ENCODE measurements at places on chromosomes 13 and 19.

GRCh38 chr13:93534181-93534700 lies 307.6 kb downstream of the GPC6 start:
- DNase-seq, result no peak

GRCh38 chr13:51551416-51551815 lies 32.8 kb upstream of the WDFY2 start:
- no peak for DNase-seq

- no peak for DNase-seq
Observed at GRCh38 chr19:8640402-8641004, 10.1 kb downstream of the NFILZ start.

- no peak for DNase-seq
Observed at GRCh38 chr19:50878851-50879250, 5.6 kb downstream of the KLK2 start.

DNA sequence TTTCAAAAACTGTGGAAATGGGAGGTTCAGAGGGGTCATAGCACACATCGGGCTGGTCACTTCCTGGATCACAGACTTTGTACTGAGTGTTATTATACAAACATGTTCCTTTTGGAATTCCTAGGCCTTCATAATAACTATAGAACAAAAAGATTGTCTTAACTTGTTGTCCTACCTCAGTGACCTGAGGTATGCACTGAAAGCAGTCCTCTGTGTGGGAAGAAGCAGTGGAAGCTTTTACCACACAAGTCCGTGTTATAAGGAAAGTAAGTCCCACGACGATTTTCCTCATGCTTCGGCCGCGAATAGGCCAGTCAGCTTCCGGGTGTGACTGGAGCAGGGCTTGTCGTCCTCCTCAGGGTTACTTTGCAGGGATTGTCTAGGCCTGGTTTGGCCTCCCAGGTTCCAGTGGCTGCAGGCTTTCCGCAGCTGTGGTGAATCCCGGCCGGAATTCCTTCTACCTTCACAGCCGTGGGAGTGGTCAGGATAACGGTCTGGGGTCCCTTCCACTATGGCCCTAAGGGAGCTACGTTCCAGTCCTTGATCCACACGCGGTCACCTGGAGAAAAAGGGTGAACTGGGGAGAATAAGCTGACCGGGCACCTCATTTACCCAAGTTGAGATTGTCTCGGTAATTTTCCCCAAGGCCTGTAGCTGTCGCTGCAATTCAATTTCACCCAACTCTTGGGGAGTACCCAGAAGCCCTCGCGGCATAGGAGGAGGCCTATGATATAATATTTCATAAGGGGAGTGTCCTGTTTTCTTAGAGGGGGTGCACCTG lies 16.0 kb downstream of the NAPSA start:
- DNase-seq, result no peak

- no peak for DNase-seq
Observed at GRCh38 chr19:38389957-38390924, 1.7 kb downstream of the SPRED3 start.

DNA sequence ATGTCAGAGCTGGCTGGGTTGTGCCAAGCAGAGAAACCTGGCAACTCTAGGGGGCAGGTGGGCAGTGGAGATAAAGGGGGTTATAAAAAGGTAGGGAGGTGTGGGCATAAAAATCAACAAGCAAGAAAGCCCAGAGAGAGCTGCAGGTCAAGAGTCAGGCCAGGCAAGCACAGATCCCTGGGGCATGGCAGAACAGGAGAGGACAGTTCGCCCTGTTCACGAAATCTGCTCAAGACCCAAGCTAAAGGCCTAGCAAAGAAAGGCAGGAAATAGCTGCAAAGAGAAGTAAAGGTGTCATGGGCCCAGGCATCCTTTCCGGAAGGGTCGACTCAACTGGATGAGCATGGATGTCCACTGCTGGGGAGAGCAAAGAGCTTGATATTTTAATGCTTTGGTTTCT lies 3.4 kb downstream of the MBNL2 start:
- DNase-seq, result no peak

GRCh38 chr19:47271949-47272348 lies 2.7 kb upstream of the INAFM1 start:
- DNase-seq, result no peak

GRCh38 chr13:114002771-114003321 lies 29.0 kb upstream of the C13orf46 start:
- no peak for DNase-seq

- DNase-seq, result no peak
Observed at GRCh38 chr13:29516880-29517279, 78.6 kb downstream of the SLC7A1 start.

DNA sequence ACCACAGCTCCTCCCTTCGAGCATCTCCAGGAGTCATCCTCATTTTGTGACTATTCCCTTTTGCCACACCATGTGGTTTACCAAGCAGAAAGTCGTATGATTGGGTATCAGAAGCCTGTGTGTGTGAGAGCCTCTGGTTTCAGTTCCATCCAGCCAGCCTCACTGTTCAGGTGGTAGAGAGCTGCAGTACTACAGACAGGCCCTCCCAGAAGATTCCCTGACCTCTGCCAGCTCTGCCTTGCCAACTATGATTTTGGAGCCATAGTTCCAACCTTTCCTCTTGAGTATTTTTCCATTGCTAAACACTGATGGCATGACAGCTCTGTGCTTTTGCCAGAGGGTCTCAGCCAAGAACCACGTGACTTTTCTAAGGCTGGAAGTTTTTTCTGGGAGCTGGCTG lies 82.5 kb downstream of the DHRS12 start:
- no peak for DNase-seq

GRCh38 chr13:51017516-51017915 lies 93.6 kb downstream of the C13orf42 start:
- DNase-seq, result no peak

- DNase-seq, result no peak
Observed at GRCh38 chr13:43383498-43384165, 360.2 kb downstream of the DNAJC15 start.

- no peak for DNase-seq
Observed at GRCh38 chr19:55723491-55723890, 14.7 kb downstream of the NLRP9 start.

DNA sequence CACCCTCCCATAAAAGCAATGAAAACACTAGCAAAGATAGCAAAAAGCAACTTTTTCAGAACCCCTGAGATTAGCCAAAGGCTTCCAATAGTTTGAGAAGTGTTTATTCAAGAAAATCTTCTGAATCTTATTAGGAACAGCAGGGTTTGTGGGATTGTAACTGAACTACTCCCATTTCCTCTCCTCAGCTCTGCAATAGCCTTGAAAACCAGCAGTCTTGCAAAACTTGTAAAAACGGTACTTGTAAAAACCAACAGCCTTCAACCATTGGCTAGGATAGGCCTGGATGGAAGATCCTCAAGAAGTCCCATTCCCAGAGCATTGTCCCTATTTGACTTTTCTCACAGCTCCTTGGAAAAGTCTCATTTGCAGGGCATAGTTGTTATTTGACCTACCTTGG lies 12.1 kb downstream of the RNASEH2B start:
- DNase-seq, result no peak

DNA sequence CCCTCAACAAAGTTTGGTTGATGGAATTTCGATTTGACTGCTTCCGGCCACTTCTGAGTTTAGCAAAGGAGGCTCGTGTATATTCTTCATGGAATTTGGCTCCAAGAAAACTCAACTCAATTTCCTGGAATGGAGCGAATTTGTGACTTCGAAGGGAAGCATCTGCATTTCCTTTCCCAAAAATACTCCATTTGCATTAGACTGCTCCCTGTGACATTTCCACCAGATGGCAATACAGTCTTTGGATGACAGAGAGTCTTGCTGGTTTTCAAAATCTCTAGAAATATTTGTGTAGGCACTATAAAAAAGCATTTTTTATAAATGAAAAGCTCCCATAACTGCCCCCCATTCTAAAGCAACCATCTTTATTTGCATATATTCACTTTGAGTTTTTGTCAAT lies 4.1 kb downstream of the C1QTNF9 start:
- no peak for DNase-seq

DNA sequence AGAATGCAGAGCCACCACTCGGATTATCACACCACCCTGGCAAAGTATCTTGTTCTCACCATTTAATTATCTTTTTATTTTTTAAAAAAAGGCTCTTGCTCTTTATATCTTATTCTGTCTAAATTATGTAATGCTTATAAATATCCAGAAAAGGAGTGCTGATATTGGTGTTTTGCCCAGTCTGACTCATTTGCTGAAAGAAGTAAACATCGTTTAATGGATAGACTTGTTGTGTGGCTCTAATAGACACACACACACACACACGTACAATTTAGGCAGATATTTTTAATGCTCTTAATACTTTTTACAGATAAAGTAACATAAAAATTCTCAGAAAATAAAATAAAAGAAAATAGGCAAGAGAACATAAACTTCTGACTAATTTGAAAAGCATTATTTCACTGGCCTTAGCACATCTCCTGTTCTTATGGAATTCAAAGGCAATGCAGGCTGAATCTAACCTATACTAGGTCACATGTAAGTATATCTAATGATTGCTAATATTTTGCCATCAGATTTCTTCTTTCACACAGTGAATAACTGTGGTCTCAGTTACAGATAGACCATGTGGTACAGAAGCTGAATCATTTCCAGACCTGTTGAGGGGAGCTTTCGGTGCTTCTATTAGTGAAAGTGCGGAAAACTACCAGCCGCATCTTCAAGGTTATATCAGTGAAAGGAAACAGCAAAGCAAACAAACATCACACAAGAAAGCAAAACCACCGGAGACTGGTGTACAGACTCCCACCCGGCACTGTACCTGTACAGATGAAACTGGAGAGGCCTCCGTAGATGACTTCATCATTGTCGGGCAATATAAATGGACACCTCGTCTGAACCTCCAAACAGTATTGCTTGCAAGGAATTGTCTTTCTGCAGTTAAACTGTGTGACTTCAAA lies 642.1 kb upstream of the ARGLU1 start:
- DNase-seq, result no peak

DNA sequence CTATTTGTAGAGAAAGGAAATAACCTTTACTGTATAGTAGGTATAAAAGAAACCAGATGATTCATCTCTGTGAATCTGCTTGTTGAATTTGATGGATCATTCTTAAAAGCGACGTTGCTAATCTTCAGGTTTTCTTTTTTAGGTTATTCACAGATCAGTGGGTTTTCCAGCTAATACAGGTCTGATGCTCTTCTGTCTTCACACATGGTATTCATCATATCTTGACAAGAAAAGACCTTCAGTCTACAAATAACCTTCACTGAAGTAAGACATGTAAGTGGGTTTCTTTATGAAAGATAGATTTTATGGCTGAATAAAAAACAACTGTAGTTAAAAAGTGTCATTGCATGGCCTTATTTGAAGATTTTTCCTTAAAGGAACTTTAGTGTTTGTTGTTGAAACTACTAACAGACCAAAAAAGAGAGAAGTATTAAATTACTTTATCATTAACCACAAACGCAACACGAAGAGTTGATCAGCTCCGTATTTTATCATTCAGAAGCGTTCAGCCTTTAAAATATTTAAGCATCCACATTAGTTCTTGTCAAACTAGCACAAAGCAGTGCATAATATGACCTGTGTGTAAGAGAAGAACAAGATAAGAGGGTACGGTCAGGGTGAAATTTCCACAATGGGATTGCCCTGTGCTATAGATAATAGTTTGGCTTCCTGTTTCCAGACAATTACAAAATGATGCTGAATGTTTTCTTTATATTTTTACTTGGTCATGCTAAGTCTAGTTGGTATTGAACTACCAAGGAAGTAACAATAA lies 299.5 kb downstream of the MZT1 start:
- DNase-seq, result no peak

- DNase-seq, result no peak
Observed at GRCh38 chr19:49512970-49513745, 697 bp downstream of the FCGRT start.

GRCh38 chr19:4154571-4155312 lies 1.3 kb downstream of the CREB3L3 start:
- DNase-seq, result no peak

- no peak for DNase-seq
Observed at GRCh38 chr13:110574161-110574560, 12.6 kb upstream of the RAB20 start.

GRCh38 chr13:37910790-37911189 lies 41.2 kb upstream of the TRPC4 start:
- no peak for DNase-seq

- DNase-seq, result no peak
Observed at GRCh38 chr13:24995225-24995804, 100.6 kb upstream of the PABPC3 start.

GRCh38 chr13:31035185-31035965 lies 102.9 kb downstream of the TEX26 start:
- DNase-seq, result no peak

- no peak for DNase-seq
Observed at GRCh38 chr19:51114087-51114729, 6.0 kb upstream of the CTU1 start.

DNA sequence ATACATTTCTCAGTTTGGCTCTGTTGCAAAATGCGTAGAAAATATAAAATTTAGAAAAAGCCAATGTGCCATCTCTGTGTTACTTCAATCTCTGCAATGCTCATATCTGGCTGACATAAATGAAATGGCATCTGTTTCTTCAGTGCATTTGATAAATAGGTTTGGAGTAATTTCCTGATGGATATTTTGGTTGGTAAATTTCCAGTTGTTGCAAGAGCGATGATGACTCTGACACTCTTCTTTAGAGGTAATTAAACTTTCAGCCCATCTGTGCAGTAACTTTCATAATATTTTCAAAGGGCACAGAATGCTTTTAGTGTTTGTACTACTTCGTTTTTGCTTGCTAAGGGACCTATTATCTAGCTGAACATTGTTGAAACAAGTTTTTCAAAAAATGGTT lies 1286.4 kb downstream of the PCDH9 start:
- no peak for DNase-seq

DNA sequence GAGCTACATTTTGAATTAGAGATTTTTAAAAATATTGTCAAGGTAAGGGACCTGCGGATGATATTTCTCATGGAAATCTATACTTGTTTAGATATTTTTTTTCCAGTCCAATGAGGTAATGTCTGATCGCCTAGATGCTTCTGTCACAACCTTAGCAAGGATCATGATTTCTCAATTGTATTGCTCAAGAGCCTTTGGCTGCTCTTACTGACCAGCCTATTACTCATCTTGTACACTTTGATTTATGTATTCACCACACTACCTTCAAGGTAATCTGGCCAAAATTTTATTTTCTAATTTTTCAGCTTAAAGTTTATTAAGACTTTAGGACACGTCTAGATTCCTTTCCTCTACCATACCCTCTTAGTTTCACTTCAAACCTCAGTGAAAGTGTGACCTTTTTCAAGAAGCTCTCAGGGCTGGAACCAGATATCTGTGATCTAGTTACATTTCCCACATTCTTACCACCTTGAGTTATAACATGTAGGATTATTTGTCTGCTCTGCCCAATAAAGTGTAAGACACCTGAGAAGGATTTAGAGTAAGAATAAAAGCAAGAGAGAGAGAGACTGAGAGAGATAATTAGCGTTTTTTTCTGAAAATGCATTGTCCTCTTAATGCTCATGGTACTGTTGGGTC lies 197.1 kb downstream of the ITGBL1 start:
- no peak for DNase-seq

DNA sequence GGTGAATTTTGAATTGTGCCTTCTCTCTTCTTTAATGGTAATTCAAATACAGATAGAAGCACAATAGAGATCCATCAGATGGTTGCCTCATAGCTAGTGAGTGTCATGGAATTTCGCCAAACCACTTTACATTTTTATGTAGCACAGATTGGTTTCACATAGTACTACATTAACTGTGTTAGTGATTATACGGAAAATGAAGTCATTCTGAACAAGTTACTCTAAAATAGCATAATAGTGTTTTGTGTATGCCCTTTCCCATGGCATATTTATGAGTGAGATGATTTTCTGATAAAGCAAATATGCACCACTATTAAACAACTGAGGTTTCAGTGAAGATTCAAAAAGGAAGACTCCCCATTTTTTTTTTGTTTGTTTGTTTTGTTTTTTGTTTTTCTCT lies 1623.5 kb downstream of the PCDH9 start:
- no peak for DNase-seq
